Suppressor macrophage treated with lipopolysaccharide for 1 hour (primary cell): ENCODE measurements at places on chromosomes 1 and 21.
A peak's percentile ranks its signal among the peaks of the same experiment; 100 is the strongest.

DNA sequence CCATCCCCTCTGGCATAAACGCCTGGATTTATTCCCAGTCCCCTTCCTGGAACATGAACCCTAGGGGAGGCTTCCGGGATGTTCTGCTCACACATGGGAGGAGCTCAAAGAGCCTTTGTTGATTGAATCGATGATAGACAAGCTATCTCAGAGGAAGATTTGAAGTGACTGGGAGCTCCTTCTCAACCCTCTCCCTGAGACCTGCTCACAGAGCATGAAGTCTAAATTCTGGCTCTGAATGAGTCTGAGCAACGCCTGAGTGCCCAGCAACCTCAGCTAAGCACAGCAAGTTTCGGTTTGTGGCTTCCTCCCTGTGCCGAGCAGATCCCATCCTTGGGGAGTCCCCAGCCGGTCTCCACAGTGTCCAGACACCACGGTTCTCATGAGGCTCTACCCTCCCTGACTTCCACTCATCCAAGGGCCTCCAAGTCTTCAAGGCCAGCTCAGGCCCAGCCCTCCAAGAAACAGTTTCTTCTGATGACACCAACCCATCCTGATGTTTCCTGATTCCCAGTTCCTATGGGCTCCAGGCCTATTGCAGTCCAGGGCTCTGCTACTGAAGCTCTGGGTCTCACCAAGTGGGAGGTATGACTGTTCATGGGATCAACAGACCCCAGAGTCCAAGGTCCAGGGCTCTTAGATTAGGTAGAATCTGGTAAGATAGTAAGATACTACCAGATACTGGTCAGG, 190.8 kb downstream of the DYRK1A start:
- DNase-seq, result peak; percentile 30

GRCh38 chr1:64161357-64161941, 42.0 kb upstream of the UBE2U start:
- DNase-seq, result no peak

DNA sequence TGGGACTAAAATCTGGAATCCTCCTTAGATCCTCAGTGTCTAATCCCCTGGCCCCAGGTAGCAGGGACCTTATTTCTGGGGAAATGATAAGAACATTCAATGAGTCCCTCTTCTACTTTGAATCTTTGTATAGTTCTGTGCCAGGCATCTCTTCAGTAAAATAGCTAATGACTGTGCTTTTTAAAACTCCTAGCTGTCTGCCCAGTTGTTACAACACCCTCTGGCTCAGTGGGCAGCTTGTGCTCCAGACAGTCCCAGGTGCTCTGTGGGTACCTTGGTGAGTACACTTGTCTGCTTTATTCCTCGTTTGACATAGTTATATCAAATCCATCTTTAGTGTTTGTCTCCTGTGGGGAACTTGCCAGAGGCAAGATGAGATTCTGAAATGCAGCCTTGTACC, 18.0 kb downstream of the TGFB2 start:
- DNase-seq, result no peak

DNA sequence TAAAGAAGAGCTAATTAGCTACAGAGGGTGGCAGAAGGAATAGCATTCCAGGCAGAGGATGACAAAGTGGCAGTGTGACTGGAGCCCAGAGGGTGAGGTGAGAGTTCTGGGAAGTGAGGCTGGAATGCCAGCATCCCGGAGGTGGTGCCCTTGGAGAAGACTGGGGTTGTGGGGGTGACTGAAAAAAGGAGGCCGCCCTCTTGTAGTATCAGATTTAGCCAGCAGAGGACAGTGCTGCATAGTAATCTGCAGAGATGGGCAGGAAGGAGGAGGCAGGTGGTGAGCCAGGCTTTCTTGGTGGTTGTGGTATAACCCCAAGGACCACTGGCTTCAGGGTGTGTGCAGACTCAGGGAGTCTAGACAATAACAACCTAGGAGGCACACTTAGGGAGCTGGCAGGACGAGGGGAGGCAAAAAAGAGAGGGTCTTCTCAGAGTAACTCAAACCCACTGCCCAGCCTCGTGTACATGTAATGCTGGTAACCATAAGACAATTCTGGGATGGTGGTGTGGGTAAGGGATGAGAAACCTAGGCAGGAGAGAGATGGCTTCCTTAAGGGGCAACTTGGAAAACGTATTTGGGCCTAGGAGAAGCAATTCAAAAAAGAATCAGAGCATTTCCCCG, 30.5 kb downstream of the MROH7 start:
- DNase-seq, result peak; percentile 53

DNA sequence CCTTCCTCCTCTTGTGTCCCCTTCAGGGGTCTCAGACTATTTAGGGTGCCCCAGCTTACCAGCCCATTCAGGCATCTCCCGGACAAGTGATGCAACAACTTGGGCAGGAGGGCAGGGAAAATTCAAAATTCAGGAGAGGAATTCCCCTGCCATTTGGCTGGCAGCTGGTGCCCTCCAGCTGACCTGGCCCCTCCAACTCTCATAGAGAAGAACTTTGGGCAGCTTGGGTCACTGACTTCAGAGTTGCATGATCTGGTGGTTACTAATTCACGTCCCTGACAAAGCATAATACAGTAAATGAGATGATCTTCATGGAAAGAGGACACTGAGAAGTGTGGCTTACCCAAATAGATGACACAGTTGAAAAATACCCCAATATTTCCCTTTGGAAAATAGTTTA, at the start of gene FCAMR:
Gene FCAMR, minus strand, starts transcription at position 15 of the 400 bp plus-strand sequence. CDS start 335 bp downstream, outside the sequence.
- DNase-seq, result peak; percentile 94

GRCh38 chr21:34201481-34201858, 128.1 kb downstream of the MRPS6 start:
- DNase-seq, result no peak

GRCh38 chr1:22522221-22522743, 41.0 kb upstream of the EPHA8 start:
- no peak for DNase-seq

DNA sequence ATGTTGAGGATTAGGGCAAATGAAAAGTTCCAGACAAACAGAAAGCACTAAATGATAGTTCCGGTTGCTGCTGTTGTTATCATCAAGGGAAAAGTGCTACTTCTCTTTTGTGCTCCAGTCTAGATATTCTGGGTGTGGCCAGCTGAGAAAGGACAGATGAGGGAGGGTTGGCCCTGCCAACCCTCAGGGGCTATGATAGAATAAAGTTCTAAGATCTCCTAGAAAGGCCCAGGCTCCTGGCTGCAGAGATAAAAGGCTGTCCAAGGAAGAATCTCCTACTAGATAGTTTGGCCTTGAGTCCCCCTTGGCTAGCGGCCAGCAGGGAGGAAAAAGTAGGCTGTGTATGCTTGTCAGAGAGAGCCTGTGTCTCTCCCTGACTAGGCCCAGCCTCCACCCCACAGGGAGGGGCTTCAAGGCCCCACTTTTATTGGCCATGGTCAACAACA, 31.5 kb downstream of the RIMS3 start:
- DNase-seq, result peak; percentile 35

DNA sequence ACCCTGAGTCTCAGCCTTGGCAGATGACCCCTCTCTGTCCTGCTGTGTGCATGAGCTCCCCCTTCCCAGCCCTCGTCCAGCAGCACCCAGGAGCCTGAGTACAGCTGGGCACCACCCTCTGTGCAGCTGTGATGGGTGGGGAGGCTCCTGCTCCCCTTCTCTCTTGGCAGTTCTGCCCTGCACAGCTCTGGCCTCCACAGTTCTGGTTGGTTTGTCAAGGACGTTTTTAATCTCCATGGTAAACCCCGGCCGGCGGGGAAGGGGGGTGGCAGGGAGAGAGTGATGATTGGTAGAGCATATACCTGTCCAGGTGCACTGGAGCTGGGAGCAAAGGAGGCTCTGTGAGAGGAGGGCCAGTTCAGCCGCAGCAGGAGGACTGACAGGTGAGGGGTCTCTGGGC, at the start of gene CLCNKA:
Gene CLCNKA, plus strand, starts transcription at position 356 of the 400 bp plus-strand sequence. CDS start 584 bp downstream, outside the sequence.
- no peak for DNase-seq

- DNase-seq, result no peak
These were observed 131.3 kb downstream of the PATJ start for GRCh38 chr1:61873581-61873980.

DNA sequence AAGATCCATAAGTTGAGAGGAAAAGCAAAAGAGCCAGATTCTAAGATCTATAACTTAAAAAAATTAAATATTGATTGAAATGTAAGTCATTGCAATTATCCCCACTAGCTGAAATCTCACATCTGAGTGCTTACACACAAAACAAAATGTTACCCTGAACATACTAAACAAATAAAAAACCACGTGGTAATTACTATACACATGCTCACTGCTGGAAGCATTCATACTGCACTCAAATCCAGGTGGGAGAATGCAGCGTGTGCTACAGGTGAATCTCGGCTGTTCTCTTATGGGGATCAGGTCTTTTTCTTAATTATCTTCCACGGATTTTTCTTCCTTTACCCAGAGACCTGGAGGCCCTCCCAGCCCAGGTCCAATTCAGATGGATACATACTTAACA, 74.3 kb downstream of the SDC3 start:
- DNase-seq, result no peak

DNA sequence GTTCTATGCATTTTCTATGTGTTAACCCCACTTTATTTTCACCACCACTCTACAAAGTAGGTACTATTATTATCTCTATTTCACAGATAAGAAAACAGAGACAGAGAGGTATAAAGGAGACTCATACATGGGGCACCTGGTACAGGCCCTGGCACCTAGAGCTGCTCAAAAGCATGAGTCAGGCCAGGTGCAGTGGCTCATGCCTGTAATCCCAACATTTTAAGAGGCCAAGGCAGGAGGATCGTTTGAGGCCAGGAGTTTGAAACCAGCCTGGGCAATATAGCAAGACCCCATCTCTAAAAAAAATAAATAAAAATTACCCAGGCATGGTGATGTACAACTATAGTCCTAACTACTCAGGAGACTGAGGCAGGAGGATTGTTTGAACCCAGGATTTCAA, 35.8 kb downstream of the GLIS1 start:
- no peak for DNase-seq

- DNase-seq, result no peak
These were observed 54.0 kb downstream of the RAB3B start for GRCh38 chr1:51936531-51936930.

DNA sequence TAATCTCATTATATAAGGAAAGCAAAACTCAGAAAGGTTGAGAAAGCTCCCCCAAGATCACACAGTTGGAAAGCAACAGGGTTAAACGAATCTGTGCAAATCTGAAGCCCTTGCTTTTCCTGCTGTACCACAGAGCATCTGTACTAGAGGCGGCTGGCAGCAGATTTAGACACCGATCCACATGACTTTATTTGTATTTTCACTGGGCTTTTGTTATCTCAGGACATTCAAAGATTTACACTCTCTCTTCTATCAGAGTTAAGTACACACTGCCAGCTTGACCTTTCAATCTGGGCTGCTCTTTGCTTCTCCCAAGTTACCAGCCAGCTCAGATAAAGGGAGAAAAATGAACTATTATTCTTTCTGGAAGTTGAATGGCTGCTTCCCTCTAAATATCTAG, 146.6 kb downstream of the FAM78B start:
- no peak for DNase-seq

DNA sequence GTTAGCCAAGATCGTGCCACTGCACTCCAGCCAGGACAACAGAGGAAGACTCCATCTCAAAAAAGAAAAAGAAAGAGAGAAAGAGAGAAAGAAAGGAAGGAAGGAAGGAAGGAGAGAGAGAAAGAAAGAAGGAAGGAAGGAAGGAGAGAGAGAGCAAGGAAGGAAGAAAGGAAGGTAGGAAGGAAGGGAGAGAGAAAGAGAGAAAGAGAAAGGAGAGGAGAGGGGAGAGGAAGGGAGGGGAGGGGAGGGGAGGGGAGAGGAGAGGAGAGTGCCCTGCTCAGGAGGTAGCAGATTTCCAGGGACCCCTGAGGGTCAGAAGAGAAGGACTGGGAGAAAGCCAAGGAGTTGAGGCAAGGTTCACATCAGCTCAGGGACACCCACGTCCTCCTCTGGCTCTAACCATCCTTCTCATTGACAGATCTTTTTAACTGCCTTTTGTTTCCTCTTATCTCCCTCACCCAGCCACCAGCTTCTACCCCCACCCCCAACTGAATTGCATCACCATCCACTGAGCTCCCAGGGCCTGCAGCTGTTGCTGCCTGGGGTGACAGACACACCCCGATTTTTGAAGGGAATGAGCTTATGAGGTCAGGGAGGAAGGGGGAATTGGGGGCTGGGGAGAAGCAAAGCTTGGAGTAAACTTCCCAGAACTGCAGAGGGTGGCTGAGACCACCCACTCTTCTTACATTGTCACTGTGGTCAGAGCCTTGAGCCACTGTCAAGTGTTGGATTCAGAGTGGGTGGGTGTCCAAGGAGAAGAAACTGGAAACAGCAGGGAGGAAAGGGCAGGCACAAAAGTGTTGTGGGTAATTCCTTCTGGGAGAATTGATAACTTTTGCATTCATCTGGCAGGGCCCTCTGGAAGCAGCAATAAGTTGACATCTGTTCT, 91.6 kb downstream of the GLUL start:
- peak; percentile 84 for DNase-seq

- no peak for DNase-seq
These were observed 182.5 kb downstream of the HUNK start for GRCh38 chr21:32055305-32055704.

DNA sequence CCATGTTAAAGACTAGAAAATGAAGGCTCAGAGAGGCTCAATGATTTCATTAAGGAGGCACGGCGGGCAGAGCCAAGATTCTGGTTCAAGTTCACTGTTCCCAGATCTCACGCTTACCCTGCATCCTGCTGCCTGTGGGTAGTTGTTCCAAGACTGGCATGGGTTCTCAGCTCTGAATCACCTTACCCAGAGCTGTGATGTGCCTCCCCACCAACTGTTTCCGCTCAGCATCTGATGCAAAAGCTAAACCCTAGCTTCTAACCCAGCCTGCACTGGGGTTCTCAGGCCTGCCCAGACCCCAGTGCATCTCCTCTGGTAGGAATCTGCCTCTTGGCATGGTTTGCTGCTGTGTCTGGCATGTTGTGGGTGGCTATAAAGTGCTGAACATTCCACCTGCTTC, 11.8 kb downstream of the TNR start:
- no peak for DNase-seq

DNA sequence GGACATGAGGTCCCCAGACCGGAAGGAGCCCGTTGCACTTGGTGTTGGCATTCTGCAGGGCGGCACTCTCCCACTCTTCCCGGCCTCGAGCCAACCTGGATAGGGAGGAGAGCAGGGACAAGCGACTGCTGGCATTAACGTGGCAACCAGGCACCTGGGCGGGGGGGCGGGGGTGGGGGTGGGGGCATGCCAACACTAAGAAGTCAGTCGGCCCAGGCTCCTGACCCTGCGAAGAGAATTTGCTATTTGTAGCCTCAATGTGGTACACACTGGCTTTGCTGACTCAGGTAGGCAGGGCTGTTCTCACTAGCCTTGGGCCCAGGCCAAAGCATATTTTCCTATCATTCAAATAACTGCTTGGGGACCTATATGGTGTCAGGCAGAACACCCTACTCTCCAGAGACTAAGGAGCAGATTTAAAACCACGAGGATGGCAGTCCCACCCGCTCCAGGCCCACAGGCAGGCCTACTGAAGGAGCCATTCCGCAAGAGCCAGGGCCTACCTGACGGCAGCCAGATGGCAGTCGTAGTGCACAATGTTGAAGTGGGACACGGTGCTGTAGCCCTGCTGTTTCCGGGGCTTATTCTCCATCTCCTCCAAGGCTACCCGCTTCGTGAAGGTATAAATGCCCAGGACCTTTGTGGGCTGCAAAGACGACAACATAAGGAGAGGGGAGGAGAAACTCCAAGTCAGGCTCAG, 123.7 kb downstream of the UBR4 start:
- no peak for DNase-seq

GRCh38 chr1:207430602-207431001, 23.5 kb upstream of the CR2 start:
- DNase-seq, result no peak

GRCh38 chr1:7076572-7076971, 291.3 kb downstream of the CAMTA1 start:
- DNase-seq, result no peak

- peak; percentile 65 for DNase-seq
These were observed 2.5 kb upstream of the TNFRSF18 start for GRCh38 chr1:1208713-1209433.
